Natural killer cell (primary cell): ENCODE measurements at places on chromosomes 3 and 15.

DNA sequence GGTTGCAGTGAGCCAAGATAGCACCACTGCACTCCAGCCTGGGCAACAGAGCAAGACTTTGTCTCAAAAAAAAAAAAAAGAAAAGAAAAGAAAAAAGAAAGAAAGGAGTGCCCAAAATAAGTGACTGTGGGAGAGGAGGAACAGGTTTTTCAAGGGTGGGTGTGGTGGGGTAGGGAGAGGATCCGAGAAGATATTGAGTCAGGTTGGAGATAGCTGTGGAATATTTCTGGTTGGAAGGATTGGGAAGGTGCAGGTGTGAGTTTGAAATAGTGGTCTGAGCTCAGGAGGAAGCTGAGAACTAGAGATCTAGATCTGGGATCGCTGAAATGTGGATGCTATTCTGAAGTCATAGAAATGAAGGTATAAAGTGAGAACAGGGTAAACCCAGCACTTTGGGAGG is 7.8 kb downstream of the SCAMP2 start:
- DNase-seq: no peak

GRCh38 chr3:190322604-190323245 is 479 bp upstream of the CLDN1 start:
- DNase-seq: no peak

DNA sequence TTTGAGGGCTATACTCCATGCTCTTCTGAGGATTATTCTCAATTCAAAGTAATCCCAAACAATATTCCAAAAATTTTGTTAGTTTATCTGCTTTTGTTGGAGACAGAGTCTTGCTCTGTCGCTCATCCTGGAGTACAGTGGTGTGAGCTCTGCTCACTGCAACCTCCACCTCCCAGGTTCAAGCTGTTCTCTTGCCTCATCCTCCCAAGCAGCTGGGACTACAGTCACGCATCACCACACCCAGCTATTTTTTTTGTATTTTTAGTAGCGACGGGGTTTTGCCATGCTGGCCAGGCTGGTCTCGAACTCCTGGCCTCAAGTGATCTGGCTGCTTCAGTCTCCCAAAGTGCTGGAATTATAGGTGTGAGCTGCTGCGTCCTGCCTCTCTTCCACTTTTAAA is 39.1 kb downstream of the MEF2A start:
- no peak for DNase-seq

- no peak for DNase-seq
Observed at GRCh38 chr3:161142486-161142885, 37.3 kb upstream of the B3GALNT1 start.

DNA sequence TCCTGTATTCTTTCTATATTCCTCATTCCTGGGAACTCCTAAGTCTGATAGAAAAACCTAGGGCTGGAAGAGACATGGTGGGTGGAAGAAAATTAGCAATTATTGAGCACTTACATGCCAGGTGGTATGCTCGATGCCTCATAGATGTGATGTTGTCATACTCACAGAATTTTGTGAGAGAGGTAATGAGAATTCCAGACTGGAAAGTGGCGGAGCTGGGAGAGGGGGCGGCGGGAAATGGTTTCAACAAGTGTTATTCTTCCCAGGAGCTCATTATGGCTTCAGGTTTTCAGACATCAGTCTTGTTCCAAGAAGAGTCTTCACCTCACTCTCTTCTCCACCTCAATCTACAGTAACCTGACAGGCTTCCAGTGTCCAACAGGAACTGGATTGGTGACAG is 16.2 kb downstream of the TIMP4 start:
- no peak for DNase-seq

GRCh38 chr3:126938520-126939337 is 44.2 kb upstream of the PLXNA1 start:
- no peak for DNase-seq

DNA sequence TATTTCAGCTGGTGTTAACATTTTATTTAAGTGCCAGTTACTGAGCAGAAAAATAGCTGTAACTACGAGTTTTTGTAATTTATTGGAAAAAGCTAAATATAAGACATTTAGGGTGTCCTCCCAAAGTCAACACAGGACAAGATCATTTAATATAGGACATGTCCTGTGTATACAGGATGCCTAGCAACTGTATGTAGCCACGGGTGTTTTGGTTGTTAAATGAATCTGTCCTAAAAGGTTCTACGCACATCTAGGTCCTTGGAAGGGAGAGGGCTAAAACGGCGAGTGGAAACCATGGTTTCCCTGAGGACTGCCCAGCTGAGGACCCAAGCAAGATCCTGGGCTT is 565 bp upstream of the ZNF621 start:
- DNase-seq: no peak

- DNase-seq: no peak
Observed at GRCh38 chr3:122858373-122858772, 63.5 kb downstream of the SLC49A4 start.

DNA sequence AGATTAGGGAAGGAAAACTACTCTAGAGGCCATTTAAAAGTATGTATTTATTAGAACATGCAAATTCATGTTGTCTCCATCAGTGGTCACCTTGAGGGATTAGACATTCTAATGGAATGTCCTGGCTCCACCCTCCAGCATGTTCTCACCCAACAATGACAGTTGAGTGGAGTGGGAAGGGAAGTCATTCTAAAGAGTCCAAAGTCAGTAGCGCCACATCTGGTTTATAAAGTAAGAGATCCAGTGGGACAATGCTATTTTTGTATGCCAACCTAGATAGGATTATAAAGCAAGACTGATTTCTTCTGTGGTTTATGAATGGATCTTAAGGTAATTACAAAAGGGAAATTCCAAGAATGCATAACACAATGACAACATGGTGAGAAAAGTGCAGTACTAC is 33.3 kb downstream of the SLC24A1 start:
- no peak for DNase-seq

DNA sequence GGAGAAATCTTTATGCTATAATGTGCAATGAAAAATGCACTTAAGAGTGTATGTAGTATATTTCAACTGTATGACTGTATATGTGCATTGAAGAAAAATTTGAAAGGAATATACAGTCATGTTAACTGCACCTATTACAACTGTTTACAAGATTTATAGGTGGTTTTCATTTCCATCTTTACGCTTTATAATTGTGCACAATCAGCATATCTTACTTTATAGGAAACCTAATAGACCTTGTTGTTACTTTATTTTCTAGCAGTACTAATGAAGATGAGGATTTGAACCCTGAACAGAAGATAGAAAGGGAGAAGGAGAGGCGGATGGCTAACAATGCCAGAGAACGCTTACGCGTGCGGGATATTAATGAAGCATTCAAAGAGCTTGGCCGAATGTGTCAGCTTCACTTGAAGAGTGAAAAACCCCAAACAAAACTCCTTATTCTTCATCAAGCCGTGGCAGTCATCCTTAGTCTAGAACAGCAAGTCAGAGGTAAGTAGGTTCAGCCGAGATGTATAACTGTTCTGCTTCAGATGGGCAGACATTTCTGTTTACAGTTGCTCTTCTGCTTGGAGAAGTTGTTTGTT is 103.4 kb upstream of the CGNL1 start:
- DNase-seq: no peak

DNA sequence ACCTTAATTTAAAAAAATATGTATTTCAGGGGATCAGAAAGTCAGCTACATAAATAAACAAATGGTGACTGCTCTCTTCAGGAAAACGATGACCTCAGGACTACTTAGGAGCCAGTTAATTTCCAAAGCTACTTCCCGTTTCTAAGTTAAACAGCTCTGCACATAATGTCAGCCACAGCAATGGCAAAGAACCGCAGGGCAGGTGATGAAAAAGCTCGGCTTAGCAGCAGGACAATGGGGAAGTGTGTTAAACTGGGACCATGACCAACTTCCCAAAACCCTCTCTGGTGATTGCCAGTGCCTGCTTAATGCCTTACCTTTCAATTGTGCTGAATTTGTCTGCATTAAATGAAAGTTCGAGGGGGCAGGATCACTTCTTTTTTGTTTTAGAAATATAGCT is 258.9 kb downstream of the FHIT start:
- no peak for DNase-seq

GRCh38 chr15:96072821-96073220 is 257.7 kb upstream of the NR2F2 start:
- no peak for DNase-seq

DNA sequence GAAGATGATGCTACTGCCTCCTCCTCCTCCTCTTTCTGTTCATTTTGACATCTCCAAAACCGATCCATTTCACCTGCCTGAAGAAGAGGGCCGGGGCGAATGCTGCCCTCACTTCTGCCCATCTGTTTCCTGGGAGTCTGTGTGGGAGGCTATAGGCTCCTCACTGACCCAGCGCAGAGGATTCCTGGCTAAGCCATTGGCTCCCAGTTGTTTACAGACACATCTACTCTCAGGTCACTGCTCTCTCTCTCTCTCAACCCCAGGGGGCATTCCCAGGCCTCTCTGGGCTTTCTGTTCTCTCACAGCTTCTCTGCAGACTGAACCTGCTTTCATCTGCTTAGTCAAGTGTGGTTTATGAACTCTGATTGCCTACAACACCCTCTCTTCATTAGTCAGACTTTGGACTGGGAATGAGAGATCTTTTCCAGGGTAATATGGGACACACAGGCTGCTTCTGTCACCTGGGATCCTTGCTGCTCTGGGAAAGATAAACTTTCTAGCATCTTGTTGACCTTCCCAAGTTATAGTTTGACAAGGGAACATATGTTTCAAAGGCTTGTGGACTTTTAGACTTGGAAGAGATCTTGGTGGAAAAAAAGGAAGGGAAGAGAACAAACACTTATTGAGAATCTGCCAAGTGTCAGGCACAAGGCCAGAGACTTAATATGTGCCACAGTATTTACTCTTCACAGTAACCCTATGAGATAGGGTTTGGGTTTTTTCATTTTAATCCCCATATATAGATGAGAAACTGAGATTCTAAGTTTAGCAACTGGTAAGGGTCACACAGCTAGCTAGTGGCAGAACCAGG is 30.2 kb upstream of the USP3 start:
- no peak for DNase-seq

DNA sequence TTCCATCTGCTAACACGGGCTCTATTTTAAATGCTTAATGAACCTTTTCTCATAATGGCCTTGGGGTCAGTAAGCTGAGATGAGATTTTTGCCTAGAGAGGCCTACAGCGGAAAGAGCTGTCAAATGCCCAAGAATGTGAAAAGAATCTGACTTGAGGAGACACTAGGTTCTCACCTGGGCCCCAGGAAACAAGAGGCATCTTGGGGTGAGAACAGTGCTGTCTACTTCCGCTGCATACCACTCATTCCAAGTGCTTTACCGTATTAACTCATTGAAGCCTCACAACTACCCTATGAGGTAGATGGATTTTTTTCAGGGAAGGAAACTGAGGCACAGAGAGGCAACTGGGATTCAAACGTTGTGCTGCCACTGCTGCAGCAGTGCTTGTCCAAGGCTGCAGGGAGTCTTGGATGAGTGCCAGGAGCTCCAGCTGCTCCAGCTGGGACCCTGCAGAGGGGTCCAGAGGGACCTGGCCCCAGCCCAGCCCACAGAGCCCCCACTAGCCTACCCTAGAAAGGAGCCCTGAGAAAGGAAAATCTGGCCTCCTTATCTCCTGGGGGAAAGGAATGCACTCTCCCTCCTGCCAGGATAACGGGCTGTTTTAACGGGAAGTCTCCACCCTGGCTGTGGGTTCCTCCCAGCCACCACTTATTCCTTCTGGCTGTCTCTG is 68.4 kb downstream of the SLC12A8 start:
- DNase-seq: no peak

DNA sequence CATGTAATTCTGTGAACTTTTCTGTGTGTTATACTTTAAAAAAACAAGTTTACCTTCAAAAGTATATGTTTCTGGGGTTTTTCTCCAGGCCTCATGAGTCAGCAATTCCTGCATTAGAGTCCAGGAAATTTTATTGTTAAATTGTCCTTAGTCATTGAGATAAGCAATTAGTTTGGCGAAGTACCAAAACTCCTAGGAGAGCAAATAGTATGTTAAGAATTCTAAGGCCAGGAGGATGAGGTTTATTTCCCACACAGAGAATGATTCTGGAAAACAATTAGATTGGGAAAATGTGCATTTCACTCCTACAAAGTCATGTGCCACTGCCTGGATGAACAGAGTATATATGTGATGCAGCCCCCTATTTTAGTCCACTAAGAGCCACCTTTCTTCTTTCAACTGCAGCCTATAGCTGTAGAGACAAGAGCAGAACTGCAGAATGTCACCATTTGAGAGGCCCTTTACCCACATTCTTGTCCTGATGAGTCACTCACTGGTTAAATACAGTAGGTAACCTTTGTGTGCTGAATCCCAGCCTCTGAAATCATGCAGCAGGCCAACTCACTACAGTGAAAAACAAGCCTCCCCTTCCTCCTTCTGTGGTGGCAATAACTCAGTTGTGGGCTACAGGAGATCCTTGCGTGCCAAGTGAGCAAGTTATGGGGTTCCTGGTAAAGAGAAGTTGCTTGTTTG is 452.8 kb upstream of the THBS1 start:
- no peak for DNase-seq

DNA sequence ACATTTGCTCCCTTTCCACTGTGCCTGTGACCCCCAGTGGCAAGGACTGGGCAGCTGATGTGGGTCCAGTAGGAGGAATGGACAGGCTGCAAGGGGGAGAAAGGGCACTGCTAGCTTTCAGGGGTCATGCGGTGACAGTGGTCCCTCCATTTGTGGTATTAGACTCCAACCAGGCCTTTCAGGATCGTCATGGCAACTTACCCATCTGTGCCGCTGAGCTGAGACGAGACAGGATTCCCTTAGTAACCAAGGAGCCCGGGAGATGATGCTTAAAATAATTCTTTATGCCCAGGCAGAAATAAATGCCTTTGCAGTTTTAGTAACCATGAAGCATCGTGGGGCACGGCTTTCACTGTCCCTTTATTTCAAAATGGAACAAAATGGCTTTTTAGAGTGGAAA is 15.9 kb upstream of the MRPL3 start:
- no peak for DNase-seq

DNA sequence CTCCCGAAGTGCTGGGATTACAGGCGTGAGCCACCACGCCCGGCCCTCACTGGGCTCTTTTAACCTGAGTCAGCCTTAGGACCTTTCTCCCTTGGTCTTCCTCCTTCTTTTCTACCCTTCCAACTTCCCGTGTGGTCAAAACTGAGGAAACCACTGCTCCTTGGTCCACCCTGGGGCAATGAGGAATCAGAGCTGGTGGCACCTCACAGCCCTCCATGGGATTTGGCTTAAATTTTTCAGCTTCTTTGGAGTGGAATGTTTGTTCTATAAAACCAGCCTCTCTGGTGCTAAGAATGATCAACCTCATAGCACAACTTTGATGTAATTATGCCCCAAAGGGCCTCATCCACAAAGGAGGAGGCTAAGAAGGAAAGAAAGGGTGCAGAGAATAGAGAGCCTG is 76.6 kb upstream of the CFAP20DC start:
- no peak for DNase-seq
